ENCODE measurements at places on chromosomes 13 and 19. TPM values are rescaled to one million over a fixed set of nuclear protein-coding genes. Genes with fewer than 3 reads are reported as not detected.

The COX7A1 gene
- total RNA-seq: 7.1 TPM

The MBD3L2 gene
- not detected for total RNA-seq

The VAV1 gene
- total RNA-seq: not detected

The CNN1 gene
- 1.2 TPM for total RNA-seq

The SMIM44 gene
- total RNA-seq: not detected

The CABP5 gene
- not detected for total RNA-seq

The SOX1 gene
- total RNA-seq: not detected

The ZGLP1 gene
- total RNA-seq: 0.47 TPM

The MUC16 gene
- under 0.01 TPM for total RNA-seq
